ENCODE measurements at places on chromosomes 1 and 21.

DNA sequence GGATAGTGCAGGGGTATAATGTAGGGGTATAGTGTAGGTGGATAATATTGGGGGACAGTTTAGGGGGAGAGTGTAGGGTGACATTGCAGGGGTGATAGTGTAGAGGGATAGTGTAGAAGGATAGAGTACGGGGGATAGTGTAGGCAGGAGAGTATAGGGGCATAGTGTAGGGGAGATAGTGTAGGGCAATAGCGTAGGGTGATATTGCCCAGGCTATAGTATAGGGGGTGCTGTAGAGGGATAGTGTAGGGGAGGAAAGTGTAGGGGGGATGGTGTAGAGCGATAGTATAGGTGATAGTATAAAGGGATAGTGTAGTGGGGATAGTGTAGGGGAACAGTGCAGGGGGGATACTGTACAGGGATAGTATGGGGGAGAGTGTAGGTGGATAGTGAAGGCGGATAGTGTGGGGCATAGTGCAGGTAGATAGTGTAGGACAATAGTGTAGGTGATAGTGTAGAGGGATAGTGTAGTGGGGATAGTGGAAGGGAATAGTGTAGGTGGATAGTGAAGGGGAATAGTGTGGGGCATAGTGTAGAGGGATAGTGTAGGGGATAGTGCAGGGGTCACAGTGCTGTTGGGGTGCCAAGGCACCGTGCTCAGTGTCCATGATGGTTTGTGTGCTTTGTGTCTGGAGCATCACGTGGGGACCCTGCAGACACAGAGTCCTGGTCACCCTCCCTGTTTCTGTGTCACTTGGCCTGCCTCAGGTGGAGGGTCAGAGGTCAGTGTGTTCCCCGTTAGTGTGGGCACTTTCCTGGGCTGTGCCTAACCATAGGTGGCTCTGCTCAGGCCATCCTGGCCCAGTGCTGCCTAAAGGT lies 10.5 kb upstream of the ARF1 start:
- no peak for DNase-seq

GRCh38 chr1:184416946-184417345 lies 30.1 kb downstream of the C1orf21 start:
- DNase-seq, result no peak

GRCh38 chr1:72322910-72323309 lies 40.6 kb upstream of the NEGR1 start:
- DNase-seq, result no peak

GRCh38 chr1:30407865-30408580 lies 315.4 kb downstream of the MATN1 start:
- DNase-seq, result no peak

DNA sequence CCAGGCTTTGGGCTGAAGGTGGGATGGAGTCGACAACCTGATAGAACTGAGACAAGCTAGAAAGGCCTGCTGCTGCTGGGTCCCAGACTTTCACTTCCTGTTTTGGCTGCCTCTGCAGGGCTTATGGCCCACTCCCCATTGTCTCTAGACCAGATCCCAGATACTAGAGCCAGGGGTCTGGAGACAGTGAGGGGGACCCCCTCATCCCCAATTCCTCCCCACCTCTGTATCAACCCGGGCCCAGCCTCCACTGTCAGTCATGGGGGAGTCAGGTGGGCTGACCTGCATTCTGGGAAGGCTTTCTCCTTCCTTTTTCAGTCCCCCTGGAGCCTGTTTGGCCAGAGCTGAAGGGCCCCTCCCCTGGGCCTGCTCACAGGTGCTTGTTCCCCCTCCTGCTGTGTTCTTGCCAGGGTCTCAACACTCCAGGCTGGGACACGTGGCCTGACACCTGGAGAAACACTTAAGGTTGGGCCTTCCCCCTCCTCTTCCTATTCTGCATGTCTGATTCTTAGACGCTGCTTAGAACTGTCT lies 18.0 kb upstream of the ETV3L start:
- no peak for DNase-seq
